ENCODE measurements at places on chromosomes 11 and 22.
A peak's percentile ranks its signal among the peaks of the same experiment; 100 is the strongest.

DNA sequence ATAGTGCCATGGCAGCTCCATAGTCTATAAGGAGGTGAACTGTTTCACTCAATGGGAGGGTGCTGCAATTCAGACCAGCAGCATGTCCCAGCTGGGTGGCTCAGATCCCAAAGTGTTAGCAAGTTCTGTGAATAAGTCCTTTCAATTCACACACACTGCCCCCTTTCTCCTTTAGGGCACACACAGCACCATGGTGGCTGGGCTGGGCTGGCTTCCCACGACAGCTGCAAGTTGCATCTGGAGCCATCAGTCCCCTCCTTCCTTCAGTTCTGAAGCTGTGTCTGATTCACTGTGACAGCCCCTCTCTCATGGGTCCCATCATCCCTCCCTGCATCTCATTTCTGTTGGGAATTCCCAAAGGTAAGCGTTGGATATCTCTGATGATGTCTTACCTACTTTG, 324.1 kb upstream of the NCAM1 start:
- DNase-seq = no peak

DNA sequence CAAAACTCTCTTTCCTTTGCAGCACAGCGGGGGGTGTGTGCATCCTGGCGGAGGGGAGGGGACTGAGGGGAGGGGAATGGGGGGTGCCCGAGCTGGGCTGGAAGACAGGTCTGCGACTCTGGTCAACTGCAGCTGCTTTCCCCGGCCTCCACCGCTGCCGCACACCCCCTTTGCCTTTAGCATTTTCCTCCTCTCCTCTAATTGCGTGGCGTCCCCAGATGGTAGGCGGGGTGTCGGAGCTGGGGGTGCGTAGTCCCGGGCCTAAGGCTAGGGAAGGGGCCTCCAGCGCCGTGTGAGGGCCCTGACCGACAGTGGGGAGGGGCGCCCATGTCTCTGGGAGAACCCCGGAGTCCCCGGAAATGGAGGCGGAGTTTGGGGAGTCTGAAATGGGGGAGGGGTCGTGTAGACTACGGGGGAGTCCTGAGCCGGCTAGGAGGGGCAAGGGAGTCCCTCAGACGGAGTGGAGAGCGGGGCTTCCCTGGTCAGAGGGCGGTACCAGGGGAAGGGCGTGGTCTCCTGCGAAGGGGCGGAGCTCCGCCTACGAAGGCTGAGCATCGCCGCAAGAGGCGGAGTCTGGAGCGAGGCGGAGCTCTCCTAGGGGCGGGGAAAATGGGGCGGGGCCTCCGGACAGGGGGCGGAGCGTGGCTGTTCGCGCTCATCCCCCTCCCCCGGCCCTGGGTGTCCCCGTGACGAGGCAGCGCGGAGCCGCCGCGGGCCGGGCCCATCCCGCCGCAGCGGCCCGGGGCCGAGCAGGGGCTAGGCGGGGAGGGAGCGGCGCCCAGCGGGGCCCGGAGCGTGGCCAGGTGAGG, at the start of gene PELI3:
Gene PELI3, plus strand, starts transcription at position 681 of the 809 bp plus-strand sequence. CDS start 1,224 bp downstream, outside the sequence.
- peak; percentile 89 for DNase-seq

GRCh38 chr11:98566978-98567377, 453.8 kb upstream of the CNTN5 start:
- DNase-seq = no peak

- no peak for DNase-seq
These were observed 81.9 kb upstream of the HEPHL1 start for GRCh38 chr11:93939084-93939760.

GRCh38 chr11:130023204-130023603, 20.6 kb upstream of the PRDM10 start:
- DNase-seq = no peak

DNA sequence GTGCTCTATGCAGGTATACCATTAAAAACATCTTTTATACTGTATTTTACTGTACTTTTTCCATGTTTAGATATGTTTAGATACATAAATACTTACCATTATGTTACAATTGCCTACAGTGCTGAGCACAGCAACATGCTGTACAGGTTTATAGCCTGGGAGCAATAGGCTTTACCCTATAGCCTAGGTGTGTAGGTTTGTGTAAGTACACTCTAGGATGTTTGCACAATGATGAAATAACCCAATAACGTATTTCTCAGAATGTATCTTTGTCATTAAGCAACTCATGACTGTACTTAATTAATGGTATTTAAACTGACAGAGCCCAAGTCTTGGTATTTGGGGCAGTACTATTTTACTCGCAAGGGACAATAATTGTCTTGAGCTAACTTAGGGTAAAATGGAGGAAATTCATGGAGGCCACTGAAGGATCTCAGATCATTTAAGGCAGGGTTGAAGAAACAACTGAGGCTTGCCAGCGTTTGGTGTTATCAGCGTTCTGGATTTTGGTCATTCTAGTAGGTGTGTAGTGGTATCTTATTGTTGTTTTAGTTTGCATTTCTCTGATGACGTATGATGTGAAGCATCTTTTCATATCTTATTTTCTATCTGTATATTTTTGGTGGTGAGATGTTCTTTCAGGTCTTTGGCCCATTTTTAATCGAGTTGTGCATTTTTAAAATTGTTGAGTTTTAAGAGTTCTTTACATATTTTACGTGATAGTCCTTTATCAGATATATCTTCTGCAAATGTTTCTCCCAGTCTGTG, 42.4 kb downstream of the ADAMTS15 start:
- no peak for DNase-seq

- peak; percentile 24 for DNase-seq
These were observed 32.4 kb downstream of the EIF3F start for GRCh38 chr11:8019314-8020243.

GRCh38 chr11:2593393-2593950, 106.3 kb downstream of the KCNQ1OT1 start:
- no peak for DNase-seq

DNA sequence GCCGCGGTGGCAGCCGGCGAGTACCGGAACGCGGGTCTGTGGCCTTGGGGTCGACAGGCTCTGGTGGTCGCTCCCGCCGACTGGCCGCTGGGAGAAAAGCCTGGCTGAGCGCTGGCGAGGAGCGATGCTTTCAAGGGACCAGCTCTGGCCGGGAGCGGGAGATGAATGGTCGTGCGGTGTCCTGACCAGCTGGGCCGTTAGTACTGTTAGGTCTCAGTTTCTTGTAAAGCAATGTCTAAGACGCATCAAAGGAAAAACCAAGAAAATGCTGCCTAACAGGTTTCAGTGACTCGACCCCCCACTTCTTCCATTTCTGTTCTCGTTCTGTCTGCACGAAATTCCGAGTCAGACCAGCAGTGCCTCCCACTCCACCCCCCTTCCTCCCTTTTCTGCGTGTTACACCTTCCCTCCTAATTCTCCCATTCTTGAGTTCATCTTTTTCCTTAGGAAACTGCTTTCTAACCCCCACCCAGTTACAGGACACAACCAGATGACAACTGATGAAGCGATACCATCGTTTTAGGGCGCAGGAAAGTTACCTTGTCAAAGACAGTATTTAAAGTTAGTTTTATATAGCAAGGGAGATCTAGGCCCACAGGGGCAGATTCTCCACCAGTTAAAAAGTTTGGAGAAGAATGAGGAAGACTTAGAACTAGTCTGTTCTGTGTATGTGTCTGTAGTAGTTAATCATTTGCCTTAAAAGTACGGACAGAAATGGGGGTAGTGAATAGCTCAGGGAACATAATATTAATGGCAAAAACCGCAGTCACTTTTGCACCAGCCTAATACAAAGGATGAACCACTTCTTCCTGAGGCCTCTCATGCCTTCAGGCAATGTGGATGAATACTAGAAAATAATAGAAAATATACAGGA, 1.0 kb downstream of the CUL5 start:
- no peak for DNase-seq

DNA sequence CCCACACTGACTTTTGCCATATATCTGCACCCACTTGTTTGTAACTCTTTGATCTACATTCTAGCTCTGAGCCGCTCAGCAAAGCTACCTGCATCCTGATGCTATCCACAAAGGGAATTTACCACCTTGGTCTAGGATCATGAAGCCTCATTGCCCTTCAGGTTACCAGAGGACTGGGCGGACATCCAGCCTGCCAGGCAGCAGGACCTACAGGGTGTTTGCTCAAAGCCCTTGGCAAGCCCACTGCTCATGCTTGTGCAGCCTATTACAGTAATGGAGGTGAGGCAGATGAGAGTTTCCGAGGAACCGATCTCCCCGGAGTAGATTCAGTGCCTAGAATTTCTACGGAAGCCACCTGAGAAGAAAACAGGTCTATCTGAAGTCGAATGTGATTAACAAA, 417.2 kb downstream of the OPCML start:
- no peak for DNase-seq
